ENCODE measurements at places on chromosomes 12 and 14.

- no peak for DNase-seq
Measured at GRCh38 chr14:51677738-51678137, 26.0 kb downstream of the FRMD6 start.

DNA sequence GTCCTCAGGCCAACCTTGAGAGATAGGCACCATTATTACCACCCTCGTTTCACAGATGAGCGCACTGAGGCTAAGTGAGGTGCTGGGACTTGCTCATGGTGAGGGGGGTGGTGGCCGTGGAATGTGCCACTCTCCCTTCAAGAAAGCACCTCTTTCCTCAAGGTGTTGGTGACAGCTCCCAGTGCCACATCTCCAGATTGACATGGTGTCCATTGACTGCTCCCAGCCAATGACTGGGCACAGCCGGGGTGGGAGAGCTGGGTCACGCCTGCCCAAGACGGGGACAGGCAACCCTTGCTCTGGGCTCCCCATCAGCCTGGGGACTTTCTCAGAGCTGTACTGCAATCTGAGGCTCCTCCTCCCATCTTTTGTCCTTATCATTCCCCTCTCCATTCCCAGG lies 21.0 kb upstream of the MYL2 start:
- DNase-seq = no peak

DNA sequence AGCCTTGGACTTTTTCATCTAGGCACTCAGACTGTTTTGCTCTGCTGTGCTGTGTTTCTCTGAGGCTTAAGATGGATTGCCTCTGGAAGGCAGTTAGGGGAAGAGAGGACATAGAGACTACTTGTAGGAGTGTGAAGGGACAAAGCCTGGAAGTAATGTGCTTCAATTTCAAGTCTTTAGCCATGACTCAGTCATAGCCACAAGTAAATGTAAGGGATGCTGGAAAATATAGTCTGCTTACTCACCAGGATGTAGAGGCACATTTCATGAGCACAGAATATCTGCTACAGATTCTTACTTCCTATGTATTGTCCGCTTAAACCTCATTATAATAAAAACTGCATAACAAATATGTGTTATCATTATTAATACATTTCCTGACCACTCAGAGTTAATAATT lies 794.3 kb upstream of the NOVA1 start:
- DNase-seq = no peak

- no peak for DNase-seq
Measured at GRCh38 chr14:76984787-76985375, 43.6 kb downstream of the IRF2BPL start.

- no peak for DNase-seq
Measured at GRCh38 chr12:75850721-75851462, 180.7 kb downstream of the PHLDA1 start.

DNA sequence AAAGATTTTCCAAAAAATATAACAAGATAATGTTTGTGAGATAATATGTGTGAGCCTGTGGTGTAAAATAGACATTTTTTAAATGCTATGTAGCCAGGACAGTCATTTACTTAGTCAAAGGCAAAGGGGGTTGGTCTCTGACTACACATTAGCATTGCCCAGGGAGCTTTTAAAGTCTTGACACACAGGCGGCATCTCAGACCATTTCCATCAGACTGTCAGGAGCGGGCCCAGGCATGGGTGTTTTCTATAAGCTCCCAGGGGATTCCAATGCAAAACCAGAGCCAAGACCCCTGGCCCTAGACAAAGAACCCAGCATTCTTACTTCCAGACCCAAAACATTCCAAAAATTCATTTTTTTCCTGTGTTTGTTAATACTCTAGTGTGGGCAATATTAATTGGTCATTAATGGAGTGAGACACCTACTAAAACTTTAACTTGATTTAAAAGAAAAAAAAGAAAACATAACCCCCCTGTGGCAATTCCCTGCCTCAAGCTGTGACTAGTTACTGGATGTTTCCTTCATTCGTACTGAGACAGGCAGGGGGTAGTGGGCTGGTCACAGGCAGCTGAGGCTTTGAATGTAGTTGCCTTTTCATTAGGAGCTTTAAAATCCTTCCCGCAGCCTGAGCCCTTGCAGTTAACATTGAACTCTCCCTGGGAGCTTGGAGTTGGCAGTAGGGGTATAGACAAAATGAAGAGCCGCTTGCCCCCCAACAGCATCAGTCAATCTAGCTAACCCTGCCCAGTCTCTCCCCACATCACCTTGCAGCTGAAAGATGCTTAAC lies 103.7 kb downstream of the CMKLR1 start:
- no peak for DNase-seq

DNA sequence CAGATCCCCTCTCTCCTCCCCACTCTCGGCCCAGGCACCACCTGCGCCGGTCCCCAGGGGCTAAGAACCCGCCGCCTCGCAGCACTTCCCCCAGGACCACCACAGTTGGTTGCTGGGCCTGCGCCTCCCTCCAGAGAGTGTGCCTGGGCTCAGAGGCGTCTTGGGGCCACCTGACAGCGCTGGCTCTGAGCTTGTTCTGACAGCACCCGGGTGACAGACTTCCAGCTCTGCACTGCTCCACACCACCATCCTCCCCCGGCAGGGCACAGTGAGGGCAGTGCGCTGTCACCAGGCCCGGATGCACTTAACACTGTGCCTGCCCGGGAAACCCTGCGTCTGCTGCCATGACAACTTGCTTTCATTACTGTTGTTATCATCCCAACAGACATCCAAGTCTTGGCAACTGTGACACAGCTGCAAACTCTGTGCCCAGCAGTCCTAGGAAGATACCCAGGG lies 6.6 kb downstream of the BRF1 start:
- DNase-seq = no peak

GRCh38 chr12:91565846-91566245 lies 383.2 kb upstream of the DCN start:
- no peak for DNase-seq

GRCh38 chr14:38138473-38139138 lies 69.1 kb upstream of the SSTR1 start:
- DNase-seq = no peak

DNA sequence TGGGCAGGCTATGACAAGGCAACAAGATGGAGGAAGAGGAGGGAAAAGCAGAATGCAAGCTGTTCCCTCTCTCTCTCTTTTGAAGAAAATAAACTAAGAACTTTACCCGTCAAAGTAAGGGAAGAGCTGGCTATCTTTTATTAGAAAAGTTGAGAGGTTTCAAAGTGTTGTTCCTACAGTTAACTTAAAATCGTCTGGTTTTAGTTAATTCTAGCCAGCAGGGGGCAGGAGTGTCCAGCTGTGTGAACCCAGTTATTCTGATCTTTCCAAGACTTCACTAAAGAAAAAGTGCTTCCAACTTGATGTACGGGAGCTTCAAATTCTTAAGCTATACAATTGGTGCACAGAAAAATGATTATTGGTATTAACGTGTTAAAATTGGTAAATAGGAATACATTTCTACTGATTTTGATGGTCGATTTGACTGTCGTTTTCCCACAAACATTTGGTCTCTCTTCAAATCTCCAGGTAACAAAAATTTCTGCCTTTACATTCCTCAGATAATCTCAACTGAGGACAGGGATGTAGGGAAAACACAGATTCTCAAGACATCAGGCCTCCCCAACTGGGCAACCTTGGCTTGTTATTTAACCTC lies 28.4 kb upstream of the MON2 start:
- DNase-seq = peak; percentile 71

GRCh38 chr14:24108336-24108874 lies 6.2 kb upstream of the DCAF11 start:
- DNase-seq = no peak

DNA sequence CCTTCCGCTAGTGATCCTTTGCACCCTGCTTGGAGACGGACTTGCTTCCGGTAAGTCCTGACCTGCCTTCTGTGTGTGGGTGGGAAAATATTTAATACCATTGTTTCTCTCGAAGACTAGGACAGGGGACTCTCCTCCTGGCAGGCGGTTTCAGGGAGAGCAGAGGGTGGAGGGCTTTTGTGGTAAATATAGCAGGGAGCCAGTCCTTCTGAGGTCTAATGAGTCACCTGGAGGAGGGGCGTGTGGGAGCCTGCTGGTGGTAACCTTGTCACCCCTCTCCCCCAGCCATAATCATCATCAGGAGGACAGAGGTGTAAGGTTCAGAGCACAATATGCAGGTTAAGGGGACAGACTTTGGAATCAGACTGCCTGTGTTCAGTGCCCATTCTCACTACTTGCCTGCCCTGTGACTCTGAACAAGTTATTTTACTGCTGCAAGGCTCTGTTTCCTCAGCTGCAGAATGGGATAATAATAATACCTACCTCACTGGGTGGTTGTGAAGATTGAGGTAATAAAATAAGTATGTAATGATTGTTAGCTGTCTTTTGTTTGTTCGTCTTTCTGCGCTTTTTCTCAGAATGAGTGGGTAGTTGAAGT lies 47.4 kb downstream of the SUSD6 start:
- DNase-seq = no peak

GRCh38 chr14:92039063-92039718 lies 668 bp downstream of the TRIP11 start:
- peak; percentile 19 for DNase-seq
